ENCODE measurements at places on chromosomes 7 and 10.

DNA sequence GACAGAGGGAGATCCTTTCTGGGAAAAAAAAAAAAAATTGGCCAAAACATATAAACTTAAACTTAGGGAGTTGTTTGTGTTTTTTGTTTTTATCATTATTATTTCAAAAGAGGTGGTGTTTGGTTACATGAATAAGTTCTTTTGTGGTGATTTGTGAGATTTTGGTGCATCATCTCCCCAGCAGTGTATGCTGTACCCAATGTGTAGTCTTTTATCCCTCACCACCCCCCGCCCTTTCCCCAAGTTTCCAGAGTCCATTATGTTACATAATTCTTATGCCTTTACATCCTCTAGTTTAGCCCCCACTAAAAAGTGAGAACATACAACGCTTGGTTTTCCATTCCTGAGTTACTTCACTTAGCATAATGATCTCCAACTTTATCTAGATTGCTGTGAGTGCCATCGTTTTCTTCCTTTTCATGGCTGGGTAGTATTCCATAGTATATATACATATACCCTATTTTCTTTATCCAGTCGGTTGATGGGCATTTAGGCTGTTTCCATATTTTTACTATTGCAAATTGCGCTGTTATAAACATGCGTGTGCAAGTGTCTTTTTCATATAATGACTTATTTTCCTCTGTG, 148.1 kb upstream of the ZNF92 start:
- DNase-seq: no peak

- DNase-seq: no peak
These were observed 23.0 kb upstream of the ZNF488 start for GRCh38 chr10:47406870-47407691.

DNA sequence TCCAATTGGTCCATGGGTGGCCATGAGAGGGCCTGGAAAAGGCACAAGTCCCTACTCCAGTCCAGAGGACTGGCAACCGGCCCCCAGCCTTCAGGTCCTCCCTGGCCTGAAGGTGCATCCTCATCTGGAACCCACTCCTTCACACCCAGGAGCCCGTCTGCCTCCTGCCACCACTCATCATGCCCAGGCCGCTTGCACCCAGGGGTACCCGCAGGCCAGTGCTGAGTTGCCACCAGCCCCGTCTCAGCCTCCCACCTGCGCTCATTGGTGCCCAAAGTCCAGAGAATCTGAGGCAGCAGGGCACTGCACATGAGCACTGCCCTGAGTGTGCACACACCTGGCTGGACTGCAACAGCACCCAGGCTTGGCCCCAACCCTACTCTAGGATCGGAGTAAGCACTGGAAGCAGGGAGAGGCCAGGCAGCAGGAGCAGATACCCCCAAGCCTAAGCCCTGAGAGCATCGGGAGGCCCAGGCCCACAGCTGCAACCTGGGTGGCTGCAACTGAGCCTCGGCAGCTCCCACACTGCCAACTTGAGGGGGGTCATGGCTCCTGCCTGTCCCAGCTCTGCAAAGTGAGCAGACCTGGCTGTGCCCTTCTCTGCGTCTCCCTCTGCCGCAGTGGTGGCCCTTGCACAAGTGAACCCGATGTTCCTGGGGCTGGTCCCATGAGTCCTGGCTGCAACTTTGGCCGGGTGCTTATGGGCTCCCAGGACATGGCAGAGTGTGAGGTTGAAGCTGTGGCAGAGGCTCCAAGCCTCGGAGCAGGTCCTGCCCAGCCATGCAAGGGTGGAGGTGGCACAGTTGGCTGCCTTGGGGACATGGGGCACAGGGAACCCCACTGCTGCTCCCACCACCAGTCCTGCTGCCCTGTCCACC, 44.3 kb downstream of the TCERG1L start:
- DNase-seq: no peak

DNA sequence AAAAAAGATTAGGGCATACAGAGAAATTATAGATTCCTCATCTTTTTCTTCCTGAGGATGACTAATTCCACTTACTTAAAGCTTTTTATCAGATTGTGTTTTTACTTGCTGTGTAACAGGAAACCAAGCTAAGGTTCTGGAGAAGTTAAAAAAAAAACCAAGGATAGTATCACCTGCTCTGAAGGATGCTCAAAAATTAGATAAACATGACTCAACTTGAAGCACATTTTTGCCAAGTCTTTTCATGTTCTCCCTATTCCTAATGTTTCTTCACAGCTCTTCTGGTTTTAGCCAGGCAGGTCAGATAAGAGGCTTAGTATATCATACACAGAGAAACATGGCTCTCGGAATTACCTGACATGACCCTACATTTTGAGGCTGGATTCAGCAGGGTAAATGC, 90.3 kb downstream of the CPEB3 start:
- DNase-seq: no peak

DNA sequence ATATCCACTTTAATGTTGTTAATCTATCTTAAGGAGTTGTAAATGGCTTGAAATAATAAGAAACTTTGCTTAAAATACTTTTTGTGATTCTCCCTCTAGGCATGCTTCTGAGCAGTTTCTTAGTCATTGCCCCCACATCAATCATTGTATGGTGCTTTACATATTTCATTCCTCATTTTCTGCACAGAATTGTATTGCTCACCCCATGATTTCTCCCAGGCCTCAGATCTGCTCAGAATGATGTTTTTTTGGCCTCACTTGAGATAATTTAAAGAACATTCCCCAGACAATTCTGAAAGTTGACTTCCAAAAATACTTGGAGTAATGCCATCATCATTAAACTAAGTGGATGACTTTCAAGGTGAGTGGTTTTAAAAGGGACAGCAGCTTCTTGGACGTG, 82.1 kb upstream of the PRPS1L1 start:
- no peak for DNase-seq

DNA sequence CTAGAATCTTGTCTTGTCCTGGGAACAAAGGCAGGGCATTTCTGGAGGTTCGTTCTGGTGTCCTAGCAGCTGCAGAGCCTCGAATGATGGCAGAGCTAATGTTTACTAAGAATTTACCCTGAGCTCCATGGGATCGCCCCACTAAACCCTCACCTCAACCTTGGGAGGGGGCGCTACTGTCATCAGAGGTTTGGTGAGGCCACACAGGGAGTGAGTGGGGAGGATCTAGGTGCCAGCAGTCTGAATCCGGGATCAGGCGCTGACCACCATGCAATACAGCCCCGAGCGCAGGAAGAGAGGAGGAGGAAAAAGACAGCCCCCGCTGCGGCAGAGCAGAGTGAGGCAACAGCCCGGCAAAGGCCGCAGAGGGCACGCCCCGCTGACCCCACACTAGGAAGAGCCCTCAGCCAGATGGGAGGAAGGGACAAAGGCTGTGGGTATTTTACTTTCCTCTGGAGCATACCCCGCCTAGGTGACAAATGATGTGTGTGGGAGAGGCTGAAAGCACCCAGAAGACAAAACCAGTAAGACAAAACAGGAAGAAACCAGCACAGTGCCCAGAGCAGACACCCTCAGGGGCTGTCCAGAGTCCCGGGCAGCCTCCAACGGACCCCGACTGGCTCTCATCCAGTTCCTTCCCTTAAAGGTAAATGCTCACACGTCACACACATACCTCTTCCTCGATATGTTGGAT, 103.5 kb downstream of the FAM53B start:
- no peak for DNase-seq
